DMS53 (cell line): ENCODE measurements at places on chromosomes 4 and X.
A peak's percentile ranks its signal among the peaks of the same experiment; 100 is the strongest.

- no peak for DNase-seq
Observed at GRCh38 chrX:103666202-103667107, 20.0 kb downstream of the MORF4L2 start.

- DNase-seq = no peak
Observed at GRCh38 chr4:91598696-91599095, 705.1 kb upstream of the GRID2 start.

GRCh38 chr4:23401572-23401971 is 488.3 kb downstream of the PPARGC1A start:
- peak; percentile 21 for DNase-seq

- DNase-seq = peak; percentile 57
Observed at GRCh38 chrX:78708262-78708661, 39.3 kb upstream of the LPAR4 start.

- DNase-seq = no peak
Observed at GRCh38 chr4:123913598-123913997, 517.0 kb downstream of the SPRY1 start.
